ENCODE measurements at places on chromosomes 1 and 21.

DNA sequence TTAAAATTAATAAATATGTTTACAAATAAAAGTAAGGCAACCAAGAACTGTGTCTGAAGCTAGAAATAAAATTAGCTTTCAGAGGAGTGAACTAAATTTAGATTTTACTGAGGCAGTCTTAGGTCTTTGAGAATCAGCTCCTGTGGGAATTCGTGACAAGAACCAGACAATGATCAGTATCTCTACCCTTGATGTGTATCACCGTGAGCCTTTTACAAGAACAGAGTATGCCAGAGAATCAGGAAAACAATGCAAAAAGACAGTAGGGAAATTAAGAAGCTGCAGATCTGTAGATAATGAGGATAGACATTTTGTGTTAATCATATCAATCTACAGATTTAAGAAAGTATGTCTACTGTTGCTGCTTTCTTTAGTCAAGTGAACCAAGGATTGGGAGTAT lies 351.0 kb downstream of the COL11A1 start:
- DNase-seq, result no peak

GRCh38 chr1:154158307-154159125 lies 3.6 kb upstream of the NUP210L start:
- no peak for DNase-seq

DNA sequence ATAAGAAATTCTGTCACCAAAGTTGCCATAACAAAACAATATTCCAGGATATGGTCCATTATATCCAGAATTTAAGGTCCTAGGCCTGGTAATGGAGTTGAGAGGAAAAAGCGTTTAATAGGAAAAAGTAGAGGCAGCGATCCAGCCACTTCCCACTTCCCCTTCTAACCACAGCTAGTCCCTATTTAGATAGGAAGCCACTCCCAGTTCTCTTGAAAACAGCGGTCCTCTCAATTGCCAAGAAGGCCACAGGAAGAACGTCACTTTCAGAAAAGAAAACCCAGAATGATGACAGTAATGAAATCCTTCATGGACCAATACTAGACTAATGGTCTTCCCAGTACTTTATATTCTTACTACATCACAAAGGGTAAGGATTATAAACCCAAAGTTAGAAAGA lies 38.6 kb downstream of the ABL2 start:
- no peak for DNase-seq

DNA sequence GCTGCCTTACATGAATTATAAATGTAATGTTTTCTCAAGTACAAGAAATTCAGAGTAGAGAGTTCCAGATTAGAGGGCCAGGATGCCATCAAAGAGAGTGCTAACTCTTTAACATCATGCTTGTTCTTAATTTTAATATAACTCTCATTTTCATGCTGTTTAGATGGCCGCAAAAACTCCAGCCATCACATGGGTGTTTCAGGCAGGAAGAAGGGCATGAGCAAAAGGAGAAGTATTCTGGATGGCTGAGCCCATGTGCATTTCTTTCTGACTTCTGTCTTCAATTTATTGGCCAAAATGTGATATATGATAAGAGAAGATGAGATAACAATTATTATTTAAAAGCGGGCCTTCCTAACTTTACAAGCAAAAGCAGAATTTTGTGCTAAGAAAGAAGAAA lies 1328.6 kb downstream of the MRPL39 start:
- no peak for DNase-seq

DNA sequence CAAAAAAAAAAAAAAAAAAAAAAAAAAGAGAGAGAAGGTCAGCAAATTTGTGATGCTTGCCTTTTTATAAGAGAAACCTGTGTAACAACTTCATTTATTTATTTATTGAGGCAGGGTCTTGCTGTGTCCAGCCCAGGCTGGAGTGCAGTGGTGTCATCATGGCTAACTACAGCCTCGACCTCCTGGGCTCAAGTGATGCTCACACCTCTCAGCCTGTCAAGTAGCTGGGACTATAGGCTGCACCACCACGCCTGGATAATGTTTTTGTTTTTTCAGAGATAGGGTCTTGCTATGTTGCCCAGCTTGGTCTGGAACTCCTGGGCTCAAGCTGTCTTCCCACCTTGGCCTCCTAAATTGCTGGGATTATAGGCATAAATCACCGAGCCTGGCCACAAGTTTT lies 42.4 kb downstream of the DHCR24 start:
- DNase-seq, result no peak

GRCh38 chr1:181175955-181176354 lies 87.5 kb downstream of the IER5 start:
- DNase-seq, result no peak

DNA sequence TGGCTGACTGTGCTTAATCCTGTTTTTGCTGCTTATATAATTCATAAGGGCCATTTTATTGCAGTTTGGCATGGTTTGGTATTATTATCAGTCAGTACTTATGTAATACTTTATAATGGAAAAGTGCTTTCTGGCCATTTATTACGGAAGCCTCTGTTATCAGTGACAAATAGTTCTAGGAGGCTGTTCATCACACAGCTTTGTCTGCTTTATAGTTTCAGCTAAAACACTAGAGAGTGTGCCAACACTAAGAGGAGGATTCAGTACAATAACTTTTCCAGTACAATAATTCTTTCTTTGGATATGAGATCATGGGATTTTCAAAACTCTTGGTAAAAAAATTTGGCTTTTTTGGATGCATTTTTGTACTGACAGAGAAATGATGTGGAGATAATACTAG lies 102.9 kb upstream of the PTGFR start:
- no peak for DNase-seq

- DNase-seq, result no peak
These were observed 9.1 kb upstream of the SYTL1 start for GRCh38 chr1:27332536-27333281.

- no peak for DNase-seq
These were observed 60.1 kb upstream of the ABCG1 start for GRCh38 chr21:42158846-42159245.

DNA sequence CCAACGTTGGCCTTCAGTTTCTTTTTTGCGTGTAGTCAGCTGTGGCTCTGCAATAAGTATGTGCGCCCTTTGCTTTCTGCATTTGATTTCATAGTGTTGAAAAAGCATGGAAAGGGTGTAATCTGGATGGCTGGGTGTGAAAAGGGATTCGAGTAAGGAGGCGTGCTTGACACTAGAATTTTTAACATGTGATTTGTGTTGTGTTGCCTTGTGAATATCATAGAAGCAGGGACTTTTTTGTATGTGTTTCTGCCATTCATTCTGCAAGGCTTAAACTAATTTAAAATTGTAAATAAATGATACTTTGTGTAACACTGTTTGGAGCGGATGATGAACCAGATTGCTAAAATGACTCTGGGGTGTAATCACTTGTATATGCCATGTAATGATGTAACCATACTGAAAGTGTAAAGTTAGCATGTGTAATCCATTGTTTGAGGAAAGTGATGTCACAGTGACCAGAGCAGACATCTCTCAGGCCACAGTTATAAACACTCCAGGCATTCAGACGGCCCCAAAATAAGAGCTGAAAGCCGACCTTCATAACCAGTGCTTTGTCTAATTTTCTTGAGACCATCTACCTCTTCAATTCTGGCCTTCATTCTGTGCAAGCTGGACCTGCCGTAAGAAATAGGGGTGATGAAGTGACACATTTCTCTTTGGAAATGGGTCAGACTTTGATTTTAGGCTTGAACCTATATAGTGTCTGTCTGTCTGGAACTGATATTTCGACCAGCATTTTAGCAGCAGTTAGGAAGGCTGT lies 618 bp downstream of the SH3BGR start:
- DNase-seq, result no peak

DNA sequence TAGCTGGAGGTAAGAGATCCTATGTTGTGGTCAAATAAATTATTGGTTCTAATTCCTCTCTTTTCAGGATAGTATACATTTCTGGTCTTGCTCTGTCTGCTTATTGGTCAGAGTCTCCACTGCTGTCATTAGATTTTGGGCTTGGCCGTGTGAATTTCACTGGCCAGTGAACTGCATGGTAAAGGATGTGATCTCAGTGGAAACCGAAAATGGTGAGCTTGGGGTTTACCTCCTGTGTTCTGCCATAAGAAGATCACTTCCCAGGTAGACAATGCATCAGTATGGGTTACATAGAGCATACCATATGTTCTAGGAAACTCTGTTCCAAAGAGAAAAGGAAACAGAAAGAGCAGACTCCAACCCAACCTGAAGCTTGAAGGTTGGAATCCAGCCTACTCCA lies 1123.3 kb upstream of the B3GALT2 start:
- DNase-seq, result no peak

Data from Jurkat, Clone E6-1 (cell line).